NCI-H2029 treated with DMSO at 0.1 percent for 48 hours (cell line): ENCODE measurements at places on chromosomes 7 and 10.

DNA sequence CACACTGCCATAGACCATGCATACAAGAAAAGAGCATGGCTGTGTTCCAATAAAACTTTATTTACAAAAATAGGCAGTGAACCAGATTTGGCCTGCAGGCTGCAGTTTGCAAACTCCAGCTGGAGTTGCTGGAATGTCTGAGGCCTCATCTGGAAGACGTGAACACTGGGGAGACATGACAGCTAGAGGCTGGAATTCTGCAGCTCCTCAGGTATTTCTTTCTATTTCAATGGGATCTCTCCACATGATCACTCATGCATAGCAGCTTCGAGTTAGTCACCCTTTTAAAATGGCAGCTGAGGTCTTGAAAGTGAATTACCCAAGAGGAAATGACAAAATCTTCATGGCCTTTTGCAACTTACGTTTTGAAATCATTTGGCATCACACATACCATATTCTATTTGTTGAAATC lies 52.6 kb upstream of the BET1 start:
- DNase-seq, result no peak

DNA sequence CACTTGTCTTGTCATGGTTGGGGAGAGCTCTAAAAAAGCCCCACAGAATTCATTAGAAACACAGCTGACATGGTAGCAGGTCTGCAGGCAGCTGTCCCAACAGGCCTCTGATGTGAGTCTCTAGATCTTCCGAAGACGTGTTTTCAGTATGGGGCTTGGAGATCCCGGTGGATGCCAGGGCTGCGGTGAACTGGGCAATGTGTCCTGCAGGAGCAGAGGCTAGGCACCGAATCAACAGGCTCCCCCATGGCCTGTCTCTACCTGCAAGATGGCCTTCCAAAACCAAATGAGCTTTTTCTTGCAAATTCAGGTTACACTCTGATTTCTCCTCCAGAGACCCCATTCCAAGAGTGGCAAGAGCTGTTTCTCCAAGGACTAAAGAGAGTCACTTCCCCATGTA lies 2.9 kb downstream of the CPXM2 start:
- DNase-seq, result no peak

- peak; percentile 91 for DNase-seq
Measured at GRCh38 chr7:130008941-130009847, 42.0 kb downstream of the ZC3HC1 start.

GRCh38 chr7:115435178-115435577 lies 513.3 kb downstream of the MDFIC start:
- DNase-seq, result no peak

DNA sequence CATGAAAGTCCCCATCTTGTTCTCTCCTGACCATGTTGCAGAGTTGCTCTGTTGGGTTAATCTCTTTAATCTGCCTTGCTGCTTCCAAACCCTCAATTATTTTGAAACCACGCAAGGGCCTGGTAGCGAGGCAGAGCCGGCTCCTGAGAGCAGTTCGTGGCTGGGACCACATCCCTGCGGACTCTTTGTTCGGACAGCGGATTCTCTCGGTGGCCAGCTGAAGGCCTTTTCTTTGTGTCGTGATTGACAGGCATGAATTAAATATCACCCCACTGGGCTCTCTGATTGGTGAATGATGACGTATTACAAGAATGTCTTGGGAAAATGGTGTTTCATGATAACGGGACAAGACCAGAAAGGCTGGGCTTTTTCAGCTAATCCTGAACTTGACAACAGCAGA lies 66.9 kb upstream of the ARHGAP21 start:
- no peak for DNase-seq

- DNase-seq, result no peak
Measured at GRCh38 chr10:111004016-111004415, 72.8 kb upstream of the ADRA2A start.

DNA sequence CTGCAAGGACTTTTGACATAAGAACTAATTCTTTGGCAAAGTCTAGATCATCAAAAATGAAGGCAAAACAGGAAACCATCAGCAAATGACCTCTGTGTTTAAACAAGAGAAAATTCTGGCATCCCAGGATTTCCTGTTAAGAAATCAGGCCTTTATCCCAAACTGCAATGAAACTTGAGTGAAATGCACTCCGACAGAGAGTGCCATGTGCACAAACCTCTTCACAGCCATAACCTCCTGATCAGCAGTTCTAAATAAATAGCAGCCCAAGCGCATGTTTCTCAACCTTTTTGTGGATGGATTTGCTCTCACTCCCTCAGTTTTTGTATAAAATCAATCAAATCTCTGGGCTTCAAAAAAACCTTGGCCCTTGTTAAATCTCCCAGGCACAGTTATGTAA lies 107.7 kb upstream of the EEPD1 start:
- DNase-seq, result no peak

- DNase-seq, result no peak
Measured at GRCh38 chr7:12895296-12895695, 207.9 kb downstream of the ARL4A start.

DNA sequence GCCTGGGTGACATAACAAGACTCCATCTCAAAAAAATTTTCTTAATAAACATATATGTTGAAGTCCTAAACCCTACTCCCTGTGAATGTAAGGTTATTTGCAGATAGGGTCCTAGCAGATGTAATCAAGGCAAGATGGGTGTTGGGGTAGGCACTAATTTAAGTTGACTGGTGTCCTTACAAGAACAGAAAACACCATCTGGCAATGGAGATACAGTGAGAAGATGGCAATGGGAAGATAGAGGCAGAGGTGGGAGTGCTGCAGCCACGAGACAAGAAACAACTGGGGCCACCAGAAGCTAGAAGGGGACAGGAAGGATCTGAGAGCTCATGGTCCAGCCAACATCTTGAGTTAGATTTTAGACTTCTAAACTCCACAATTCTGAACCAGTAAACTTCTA lies 606.4 kb downstream of the CNTNAP2 start:
- no peak for DNase-seq

- no peak for DNase-seq
Measured at GRCh38 chr7:113705439-113705838, 213.4 kb downstream of the PPP1R3A start.

GRCh38 chr10:101856626-101857025 lies 13.0 kb upstream of the KCNIP2 start:
- DNase-seq, result no peak

DNA sequence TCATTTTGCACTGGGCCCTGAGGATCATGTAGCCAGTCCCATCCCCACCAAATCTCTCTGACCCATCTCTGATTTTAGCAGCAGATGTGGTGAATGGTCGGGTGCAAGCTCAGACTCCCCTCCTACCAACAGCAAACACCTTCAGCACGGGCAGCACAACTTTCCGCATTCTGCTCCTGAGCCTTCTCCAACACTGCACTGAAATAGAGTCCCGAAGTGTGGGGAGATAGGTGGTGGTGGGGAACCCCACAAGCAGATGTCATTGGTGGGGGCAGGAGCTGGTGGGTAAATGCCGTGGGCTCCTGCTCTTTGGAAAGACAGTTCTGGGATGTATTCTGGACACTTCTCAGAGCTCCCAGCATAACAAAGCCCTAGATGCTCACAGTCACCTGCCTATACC lies 9.6 kb upstream of the CTBP2 start:
- DNase-seq, result no peak

DNA sequence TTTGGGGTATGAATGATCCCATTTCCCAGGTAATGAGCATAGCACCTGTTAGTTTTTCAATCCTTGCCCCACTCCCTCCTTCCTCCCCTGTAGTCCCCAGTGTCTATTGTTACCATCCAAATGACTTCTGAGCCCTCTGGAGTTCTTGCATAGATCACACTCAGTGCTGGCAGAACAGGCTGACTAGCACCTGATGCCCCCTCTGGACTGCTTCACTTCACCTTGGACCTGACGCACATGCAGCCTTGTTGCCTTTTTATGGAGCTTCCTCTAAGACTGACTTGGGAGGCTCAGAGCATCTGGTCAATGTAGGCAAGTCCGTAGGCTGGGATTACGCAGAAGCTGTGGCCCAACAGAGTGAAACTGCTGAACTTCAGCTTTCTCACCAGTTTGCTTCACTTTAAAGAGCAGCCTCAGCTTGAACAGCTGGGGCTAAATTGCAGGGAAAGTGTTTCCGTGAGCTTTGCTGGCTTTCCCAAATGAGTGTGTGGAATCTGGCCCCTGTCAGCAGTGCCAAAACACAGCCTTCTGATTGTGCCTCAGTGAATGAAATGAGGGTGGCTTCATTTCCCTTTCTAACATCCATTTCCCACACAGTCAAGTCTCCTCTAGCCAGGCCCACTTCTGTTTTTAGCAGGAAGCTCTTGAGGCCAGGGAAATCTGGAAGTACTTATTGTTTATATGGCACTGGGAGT lies 48.5 kb downstream of the NXPH1 start:
- DNase-seq, result no peak

DNA sequence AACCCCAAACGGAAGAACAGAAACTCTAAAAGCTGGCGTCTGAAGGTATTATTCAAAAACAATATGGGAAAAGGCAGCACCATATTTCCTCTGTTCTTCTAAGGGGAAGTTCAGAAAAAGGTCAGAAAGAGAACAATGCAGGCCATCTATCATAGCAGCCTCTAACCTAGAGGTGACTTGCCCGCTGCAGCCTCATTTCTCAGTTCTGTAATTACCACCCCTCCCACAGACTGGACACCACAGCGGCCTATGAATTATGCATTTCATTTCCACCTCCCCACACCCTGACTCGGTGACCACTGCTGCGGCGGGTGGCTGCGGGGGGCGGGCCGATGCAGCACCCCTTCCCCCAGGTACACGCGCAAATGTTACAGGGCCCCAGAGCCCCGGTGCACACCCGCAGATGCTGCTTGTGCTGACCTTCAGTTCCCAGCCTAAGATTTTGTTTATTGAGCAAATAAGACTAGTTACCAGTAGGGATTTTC lies 125.5 kb downstream of the CLEC2L start:
- DNase-seq, result no peak

GRCh38 chr10:50739618-50740292 lies at the start of gene ASAH2B:
Gene ASAH2B (plus strand): TSS chr10:50739936. CDS start chr10:50745131, 5,195 bp downstream.
- peak; percentile 22 for DNase-seq

- no peak for DNase-seq
Measured at GRCh38 chr7:80618096-80618495, 20.3 kb upstream of the CD36 start.

GRCh38 chr10:5575482-5576153 lies 50.9 kb downstream of the CALML3 start:
- DNase-seq, result no peak

DNA sequence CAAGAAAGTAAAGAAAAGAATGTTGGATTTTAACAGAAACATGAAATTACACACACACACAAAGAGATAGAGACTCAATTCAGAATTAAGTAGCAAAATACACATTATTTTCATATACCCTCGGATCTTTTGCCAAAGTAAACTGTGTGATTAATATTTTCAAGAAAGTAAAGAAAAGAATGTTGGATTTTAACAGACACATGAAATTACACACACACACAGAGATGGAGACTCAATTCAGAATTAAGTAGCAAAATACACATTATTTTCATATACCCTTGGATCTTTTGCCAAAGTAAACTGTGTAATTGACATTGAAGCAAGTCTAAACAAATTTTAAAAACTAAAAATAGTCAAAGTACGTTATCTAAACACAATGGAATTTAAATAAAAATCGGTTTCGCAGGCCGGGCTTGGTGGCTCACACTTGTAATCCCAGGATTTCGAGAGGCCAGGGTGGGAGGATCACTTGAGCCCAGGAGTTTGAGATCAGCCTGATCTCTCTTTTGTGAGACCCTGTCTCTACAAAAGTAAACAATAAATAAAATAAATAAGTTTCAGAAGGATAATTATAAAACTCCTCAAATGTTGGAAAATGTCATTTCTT lies 337.3 kb upstream of the MAGI2 start:
- no peak for DNase-seq

GRCh38 chr10:131173484-131174210 lies 137.9 kb downstream of the TCERG1L start:
- no peak for DNase-seq

DNA sequence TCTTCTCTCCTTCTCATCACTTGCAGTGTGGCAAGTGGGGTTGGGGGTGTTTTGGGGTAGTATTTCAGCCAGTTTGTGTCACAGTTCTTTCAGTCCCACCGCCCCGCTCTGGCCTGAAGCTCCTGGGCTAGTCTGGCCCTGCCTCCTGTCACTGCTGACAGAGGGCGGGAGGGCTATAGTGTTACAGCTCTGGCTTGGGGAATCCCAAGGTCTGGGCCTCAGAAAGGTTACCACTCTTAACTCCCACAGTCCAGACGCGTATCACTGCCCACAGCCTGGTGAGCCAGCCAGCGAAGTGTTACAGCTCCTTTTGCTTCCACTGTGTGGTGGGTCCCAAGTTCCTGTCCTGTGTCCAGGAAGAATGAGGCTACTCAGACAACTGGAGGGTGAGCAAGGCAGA lies 56.0 kb downstream of the ZNF777 start:
- no peak for DNase-seq

DNA sequence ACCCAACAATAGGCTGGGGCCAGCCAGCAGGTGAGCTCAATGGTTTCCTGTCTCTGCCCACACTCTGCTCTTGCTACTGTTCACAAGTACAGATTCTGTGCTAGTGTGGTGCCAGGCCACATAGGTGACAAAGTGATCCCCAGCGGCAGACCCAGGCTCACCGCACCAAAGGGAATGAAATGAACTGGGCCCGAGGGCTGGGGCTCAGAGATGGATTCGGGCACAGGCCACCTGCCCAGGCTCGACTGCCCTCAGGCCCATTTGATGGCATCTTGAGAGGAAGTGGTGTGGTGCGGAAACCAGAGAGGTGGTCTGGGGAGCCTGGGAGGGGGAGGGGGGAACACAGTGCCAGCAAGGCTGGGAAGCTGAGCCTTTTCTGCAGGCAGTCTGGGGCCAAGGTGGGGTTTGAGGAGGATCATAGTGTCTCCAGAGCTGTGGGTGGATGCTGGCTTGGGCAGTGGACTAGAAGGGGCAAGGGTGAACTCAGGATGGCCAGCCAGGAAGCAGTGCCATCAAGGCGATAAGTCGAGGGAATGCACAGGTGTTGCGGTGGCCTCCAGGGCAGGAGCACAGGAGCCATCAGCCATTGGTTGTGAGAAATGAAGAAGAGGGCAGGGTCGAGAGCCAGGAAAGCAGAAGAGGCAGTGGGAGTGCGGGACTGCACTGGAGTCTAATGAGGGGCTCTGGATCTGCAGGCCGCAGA lies 85.2 kb downstream of the ARHGAP22 start:
- DNase-seq, result no peak

GRCh38 chr7:67406976-67407375 lies 410.3 kb downstream of the TYW1 start:
- no peak for DNase-seq

DNA sequence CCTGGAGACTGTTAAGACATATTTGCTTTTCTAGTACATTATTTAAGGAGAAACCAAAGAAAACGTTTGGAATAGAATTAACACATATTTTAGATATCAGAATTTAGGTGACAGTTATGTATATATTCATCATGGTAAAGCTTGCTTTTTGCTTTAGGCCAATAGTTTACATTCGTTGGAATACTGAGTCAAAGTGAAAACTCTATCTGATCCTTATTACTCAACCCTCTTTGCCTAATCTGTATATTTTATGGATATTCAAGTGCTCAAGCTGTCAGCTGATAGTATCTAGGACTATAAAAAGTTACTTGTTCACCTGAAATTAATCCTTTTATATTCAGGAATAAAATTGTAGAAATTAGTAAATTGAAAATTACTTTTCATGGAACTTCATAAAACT lies 61.1 kb downstream of the VPS50 start:
- no peak for DNase-seq
